ENCODE measurements at places on chromosomes 7 and 10.
A peak's percentile ranks its signal among the peaks of the same experiment; 100 is the strongest.

- H3K4me1 ChIP-seq, result no peaks in the 10 kb centered on the region
- no peak for DNase-seq
- H3K27ac ChIP-seq, result no peak overlapping the region
- H3K4me3 ChIP-seq, result no peak overlapping the region
- no peaks in the 10 kb centered on the region for H3K36me3 ChIP-seq
These were observed 312.4 kb downstream of the CACNA2D1 start for GRCh38 chr7:82131215-82131614.

- H3K36me3 ChIP-seq, result no peaks in the 10 kb centered on the region
- no peaks in the 10 kb centered on the region for H3K27me3 ChIP-seq
- no peaks in the 10 kb centered on the region for H3K4me1 ChIP-seq
These were observed 773.9 kb downstream of the LRMDA start for GRCh38 chr10:76205361-76205760.

DNA sequence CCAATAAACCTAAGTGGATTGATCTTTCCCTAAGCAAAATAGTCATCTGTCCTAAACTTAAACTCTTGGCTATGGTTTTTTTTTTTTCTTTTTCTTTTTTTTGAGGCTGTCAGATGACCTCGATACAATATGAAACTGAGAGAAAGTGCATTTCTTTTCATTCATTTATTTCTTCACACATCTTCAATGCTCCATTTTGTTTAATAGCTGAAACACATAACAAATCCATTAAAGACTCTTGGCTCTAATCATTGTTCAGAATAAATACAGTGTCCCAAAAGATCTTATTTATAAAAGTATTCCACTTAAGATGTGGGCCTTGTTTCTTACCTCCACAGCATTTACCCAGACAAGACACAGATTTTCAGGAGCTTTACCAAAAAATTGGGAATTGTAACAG is 195.5 kb downstream of the TRIL start:
- H3K27ac ChIP-seq, result no peak overlapping the region
- H3K36me3 ChIP-seq, result no peaks in the 10 kb centered on the region
- peaks cover 2% of the 10 kb centered on the region for H3K4me1 ChIP-seq
- no peak for DNase-seq
- H3K27me3 ChIP-seq, result no peaks in the 10 kb centered on the region

- no peaks in the 10 kb centered on the region for H3K27me3 ChIP-seq
- DNase-seq, result no peak
- H3K27ac ChIP-seq, result no peak overlapping the region
- no peaks in the 10 kb centered on the region for H3K36me3 ChIP-seq
These were observed 157.5 kb downstream of the LYZL1 start for GRCh38 chr10:29446327-29446726.

GRCh38 chr10:5858811-5859210 is 30.9 kb downstream of the ANKRD16 start:
- no peak overlapping the region for H3K4me3 ChIP-seq
- DNase-seq, result no peak
- no peaks in the 10 kb centered on the region for H3K36me3 ChIP-seq
- H3K4me1 ChIP-seq, result no peaks in the 10 kb centered on the region
- no peaks in the 10 kb centered on the region for H3K27me3 ChIP-seq
- H3K27ac ChIP-seq, result no peak overlapping the region

GRCh38 chr10:92575961-92576360 is 2.1 kb upstream of the IDE start:
- H3K27ac ChIP-seq, result no peak overlapping the region
- no peaks in the 10 kb centered on the region for H3K36me3 ChIP-seq
- H3K4me3 ChIP-seq, result no peak overlapping the region
- DNase-seq, result peak; percentile 43
- no peaks in the 10 kb centered on the region for H3K27me3 ChIP-seq

DNA sequence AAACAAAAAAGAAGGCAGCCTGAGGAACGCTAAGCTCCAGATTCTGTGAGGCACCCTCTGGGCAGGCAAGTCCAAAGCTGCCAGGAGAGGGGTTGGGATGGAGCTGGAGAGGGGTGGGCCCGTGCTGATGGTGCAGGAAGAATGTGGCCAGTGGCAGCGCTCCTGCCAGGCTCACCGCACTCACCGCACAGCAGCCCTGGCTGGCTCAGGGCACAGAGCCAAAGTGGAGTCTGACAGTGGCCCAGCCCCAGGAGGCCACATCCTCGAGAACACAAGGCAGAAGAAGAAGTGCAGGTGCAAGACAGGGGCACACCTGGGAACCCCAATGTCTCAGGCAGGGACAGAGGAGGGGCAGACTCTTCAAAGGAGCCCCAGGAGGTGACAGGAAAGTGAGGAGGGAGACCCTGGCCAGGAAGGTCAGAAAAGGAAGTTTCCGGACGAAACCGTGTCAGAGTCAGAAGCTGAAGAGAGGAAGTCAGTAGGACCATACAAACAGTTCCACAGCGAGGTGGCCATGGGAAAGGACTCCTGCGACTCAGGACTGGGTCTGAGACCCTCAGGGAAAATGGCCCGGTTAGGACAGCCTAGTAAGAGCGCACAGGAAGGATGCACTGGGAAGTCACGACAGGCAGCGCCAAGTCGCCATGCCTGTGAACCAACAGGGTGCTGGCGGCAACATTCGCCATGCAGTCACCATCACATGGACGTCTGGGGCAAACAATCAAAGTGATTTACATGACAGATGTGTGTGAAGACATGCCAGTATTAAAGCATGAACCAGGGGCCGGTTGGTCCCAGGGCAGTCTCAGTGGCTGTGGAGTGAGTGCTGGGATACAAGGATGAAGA is 54.4 kb downstream of the COBL start:
- DNase-seq, result no peak
- no peaks in the 10 kb centered on the region for H3K4me1 ChIP-seq
- no peak overlapping the region for H3K4me3 ChIP-seq
- no peaks in the 10 kb centered on the region for H3K27me3 ChIP-seq
- H3K27ac ChIP-seq, result no peak overlapping the region
- no peaks in the 10 kb centered on the region for H3K36me3 ChIP-seq

DNA sequence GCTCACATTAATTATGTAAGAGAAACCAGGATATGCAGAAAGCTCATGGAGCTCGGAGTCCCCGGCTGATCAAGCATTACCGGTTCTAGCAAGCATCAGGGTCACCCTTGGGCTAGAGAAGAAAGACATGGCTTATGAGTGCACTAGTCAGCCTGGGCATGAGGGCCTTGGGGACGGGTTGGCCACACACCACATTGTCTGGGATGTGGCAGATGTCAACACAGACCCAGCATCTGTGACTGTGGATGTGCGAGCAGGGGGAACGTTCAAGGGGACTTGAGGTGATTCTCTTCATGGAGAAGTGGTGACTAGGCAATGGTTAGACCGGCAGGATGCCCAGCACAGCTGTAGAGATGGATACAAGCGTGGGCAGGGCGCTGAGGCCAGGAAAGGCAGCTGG is 13.7 kb downstream of the ZMIZ2 start:
- H3K4me3 ChIP-seq, result no peak overlapping the region
- no peak overlapping the region for H3K27ac ChIP-seq
- H3K4me1 ChIP-seq, result no peaks in the 10 kb centered on the region
- H3K36me3 ChIP-seq, result peaks cover 83% of the 10 kb centered on the region
- H3K27me3 ChIP-seq, result no peaks in the 10 kb centered on the region

All from trophoblast cell (in vitro differentiated cells and primary cell).